ENCODE measurements at places on chromosomes 13 and 19.

- H3K36me3 ChIP-seq: no peaks in the 10 kb centered on the region
- no peaks in the 10 kb centered on the region for H3K4me1 ChIP-seq
- H3K27ac ChIP-seq: no peak overlapping the region
Observed at GRCh38 chr13:30846866-30847265, 59.2 kb upstream of the MEDAG start.

DNA sequence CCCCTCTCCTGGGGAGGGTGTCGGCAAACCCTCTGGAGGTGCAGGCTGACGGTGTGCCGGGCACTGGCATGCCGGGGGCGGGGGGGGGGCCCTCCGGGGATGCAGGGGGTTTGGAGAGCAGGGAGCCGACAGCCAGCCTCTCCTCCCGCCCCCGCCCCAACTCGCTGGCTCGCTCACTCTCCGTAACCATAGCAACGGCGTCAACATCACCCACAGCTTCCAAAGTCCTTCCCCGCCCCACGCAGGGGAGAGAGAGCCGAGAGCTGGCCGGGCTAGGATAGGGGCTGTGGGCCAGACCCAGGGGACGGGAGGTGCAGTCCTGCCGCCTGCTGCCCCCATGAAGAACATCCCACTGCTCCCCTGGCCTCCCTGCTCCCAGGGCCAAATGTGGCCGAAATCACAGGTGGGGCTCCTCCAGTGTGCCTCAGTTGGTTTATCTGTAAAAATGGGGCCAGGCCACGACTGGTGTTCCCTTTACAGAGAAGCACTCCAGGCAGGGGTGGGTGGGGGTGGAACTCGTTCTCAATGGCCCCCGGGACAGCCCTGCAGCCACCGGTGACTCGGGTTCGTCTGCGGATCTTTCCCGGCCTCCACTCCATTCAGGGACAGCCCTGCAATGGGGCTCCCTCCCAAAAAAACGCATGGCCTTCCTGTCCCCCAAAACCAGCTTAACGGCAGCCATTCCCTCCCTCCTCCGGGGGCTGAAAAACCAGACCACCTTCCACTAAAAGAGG lies 3.2 kb downstream of the KLF16 start:
- no peaks in the 10 kb centered on the region for H3K36me3 ChIP-seq
- peaks cover 17% of the 10 kb centered on the region for H3K4me1 ChIP-seq
- no peak overlapping the region for H3K27ac ChIP-seq
- DNase-seq: no peak
- H3K27me3 ChIP-seq: no peaks in the 10 kb centered on the region

DNA sequence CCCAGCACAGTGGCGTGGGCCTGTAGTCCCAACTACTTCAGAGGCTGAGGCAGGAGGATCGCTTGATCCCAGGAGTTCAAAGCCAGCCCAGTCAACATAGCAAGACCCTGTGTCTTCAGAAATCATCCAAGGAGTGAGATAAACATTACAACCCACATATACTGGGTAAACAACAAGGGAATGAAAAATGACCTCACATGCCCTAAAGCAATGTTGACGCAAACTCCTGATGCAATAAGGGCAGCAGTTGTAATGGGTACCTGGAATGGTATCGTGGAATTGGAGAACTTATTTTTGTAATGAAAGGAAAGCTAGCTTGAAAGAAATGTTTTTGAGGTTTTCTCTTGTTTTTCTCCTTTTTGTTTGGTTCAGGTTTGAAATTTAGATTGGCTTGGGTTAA lies 24.5 kb upstream of the LGALS16 start:
- H3K27me3 ChIP-seq: peaks cover 11% of the 10 kb centered on the region
- no peak overlapping the region for H3K27ac ChIP-seq
- no peaks in the 10 kb centered on the region for H3K4me1 ChIP-seq
- no peak for DNase-seq
- no peak overlapping the region for H3K4me3 ChIP-seq

DNA sequence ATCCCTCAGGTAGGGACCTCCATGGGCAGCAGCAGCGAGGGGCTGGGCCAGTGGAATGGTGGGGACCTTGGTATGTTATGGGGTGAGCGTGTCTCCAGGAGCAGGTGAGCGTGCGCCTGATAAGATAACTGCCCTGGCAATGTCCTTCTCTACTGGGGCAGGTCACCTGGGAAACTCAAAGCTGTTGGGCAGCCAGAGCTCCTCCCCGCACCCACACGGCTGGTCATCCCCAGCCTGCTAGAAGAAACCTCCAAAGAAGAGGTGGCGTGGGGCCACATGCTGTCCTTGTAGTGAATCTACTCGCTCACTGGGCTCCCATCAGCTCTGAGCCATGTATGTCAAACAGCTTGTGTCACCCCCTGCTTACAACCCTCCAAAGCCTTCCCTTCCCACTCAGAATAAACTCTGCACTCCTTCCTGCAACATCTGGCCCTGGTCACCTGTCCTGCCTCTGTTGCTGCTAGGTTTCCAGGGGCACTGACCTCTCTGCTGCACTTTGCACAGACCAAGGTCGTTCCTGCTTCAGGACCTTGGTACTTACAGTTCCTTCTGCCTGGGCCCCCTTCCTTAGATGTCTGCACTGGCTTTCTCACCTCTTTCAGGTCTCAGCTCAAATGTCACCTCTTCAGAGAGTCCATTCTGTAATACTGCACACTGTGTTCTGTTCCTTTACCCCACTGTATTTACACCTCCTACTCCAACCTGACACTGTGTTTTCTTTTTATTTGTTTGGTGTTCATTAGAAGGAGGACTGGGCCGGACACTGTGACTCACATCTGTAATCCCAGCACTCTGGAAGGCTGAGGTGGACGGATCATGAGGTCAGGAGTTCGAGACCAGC lies 1.8 kb upstream of the ATP4A start:
- no peak overlapping the region for H3K4me3 ChIP-seq
- no peak overlapping the region for H3K27ac ChIP-seq
- no peaks in the 10 kb centered on the region for H3K36me3 ChIP-seq

DNA sequence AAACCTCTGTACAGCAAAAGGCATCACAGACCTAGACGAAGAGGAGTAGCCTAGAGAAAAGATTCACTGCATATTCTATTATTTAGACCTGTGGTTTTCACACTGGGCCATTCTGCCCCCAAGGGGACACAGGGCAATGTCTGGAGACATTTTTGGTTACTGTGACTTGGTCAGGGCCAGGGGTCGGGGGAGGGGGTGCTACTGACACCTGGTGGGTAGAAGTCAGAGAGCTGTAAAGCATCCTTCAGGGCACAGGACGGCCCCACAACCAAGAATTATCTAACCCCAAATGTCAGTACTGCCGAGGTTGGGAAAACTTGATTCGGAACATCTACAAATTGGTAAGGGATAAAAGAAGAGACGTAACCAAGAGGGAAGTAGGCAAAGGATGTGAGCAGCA lies 11.3 kb downstream of the ELAVL1 start:
- H3K4me3 ChIP-seq: no peak overlapping the region
- peaks cover 49% of the 10 kb centered on the region for H3K4me1 ChIP-seq
- H3K36me3 ChIP-seq: peaks cover 21% of the 10 kb centered on the region
- H3K27me3 ChIP-seq: no peaks in the 10 kb centered on the region
- H3K27ac ChIP-seq: peak overlapping the region; percentile 89
- DNase-seq: no peak

- H3K27me3 ChIP-seq: no peaks in the 10 kb centered on the region
- H3K4me1 ChIP-seq: 0 out of 2 replicates have a peak, but pooled peaks cover 6% of the 10 kb centered on the region
- H3K36me3 ChIP-seq: peaks cover 3% of the 10 kb centered on the region
- DNase-seq: no peak
- no peak overlapping the region for H3K4me3 ChIP-seq
- H3K27ac ChIP-seq: no peak overlapping the region
Observed at GRCh38 chr13:45226024-45226423, 25.2 kb upstream of the KCTD4 start.

Measured in PC-3 (cell line).